Activated CD4-positive, alpha-beta T cell treated with anti-CD3 and anti-CD28 coated beads, Interleukin-2, Interleukin-6, amounts not matched to agents 100 ng/mL and 50 ng/mL, durations not matched to agents 16 hours and 8 hours (primary cell): ENCODE measurements at places on chromosomes 16 and 17.
A peak's percentile ranks its signal among the peaks of the same experiment; 100 is the strongest.

GRCh38 chr17:38706505-38707216 lies 1.6 kb downstream of the MLLT6 start:
- DNase-seq, result peak; percentile 35

- DNase-seq, result no peak
These were observed 37.4 kb downstream of the BPTF start for GRCh38 chr17:67862614-67863217.

DNA sequence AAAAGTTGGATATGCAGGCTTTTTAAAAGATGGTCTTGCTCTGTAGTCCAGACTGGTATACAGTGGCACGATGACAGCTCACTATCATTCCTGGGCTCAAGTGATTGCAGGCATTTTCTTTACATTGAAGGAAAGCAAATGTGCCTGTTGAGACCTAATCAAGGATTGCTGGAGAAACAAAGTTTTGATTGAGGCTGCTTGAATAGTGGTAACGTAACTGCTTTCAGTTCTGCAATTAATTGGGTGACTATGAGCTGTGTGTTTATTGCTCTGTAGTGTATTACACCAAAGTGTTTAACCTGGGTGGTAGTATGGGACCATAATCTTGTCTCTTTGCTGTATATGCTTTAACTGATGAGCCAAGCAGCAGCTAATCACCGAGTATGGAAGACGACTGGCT lies 2.3 kb downstream of the UBB start:
- DNase-seq, result no peak

- no peak for DNase-seq
These were observed 8.9 kb upstream of the NAGPA start for GRCh38 chr16:5042574-5043171.

DNA sequence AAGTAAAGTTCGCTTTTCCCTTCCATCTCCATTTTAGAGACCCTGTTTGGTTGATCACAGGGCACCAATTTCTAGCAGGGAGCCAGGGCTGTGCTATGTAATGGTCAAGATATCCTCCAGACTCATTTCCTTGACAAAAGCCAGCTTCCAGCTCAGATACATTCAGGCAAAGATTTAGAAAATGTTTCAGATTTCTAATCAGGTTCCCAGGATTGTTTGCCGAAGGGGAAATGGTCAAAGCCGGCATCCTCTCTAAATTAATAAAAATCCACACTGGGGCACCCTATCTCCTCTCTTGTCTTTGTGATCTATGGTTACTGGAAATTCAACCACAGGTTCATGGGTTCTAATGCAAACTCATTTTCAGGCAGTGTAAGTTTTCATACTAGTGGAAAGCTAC lies 686.8 kb upstream of the KIF2B start:
- no peak for DNase-seq

- DNase-seq, result no peak
These were observed 58.3 kb downstream of the AKAP1 start for GRCh38 chr17:57143361-57143760.

DNA sequence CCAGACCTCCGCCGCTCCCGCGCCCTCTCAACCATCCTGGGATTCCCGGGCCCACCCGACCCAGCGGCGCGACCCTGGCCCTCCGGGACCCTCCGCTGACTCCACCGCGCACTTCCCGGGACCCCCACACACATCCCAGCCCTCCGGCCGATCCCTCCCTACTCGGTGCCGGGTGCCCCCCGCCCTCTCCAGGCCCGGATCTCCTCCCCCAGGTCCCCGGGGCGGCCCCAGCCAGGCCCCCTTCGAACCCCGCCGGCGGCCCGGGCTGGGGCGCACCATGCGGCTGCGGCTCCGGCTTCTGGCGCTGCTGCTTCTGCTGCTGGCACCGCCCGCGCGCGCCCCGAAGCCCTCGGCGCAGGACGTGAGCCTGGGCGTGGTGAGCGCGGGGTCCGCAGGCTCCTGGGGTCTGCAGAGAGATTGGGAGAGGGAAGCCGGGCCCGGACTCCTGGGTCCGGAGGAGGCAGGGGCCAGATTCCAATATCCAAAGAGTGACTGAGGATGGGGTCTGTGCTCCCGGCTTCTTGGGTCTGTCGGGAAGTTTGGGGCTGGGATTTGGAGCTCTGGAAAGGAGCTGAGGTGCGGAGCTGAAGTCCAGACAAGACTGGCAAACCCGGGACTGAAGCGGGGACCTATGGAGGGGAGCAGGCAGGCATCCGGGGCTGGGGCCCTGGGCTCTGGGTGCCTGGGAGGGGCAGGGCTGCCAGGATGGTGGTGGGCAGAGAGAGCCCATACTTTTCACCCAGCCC lies 453 bp downstream of the MMP25 start:
- DNase-seq, result peak; percentile 43

- no peak for DNase-seq
These were observed 609.4 kb upstream of the SOX9 start for GRCh38 chr17:71511266-71511995.

DNA sequence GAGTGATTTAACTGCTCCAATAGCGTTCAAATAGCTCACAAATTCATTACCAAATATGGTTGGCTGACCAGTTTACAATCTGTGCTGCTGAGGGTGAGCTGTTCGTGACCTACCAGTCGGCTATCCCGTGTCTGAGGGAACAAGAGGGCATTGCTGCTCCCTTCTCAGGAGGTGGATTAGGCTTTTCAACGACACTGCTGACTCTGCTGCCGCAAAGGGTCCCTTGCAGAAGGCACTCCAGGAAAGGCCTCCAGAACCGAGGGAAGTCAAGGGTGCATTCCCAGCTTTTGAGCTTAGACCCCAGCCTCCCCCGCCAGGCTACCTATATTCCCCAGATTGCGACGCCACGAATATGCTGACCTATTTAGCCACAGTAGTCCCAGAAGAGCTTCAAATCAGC lies 32.3 kb downstream of the GJC1 start:
- no peak for DNase-seq

DNA sequence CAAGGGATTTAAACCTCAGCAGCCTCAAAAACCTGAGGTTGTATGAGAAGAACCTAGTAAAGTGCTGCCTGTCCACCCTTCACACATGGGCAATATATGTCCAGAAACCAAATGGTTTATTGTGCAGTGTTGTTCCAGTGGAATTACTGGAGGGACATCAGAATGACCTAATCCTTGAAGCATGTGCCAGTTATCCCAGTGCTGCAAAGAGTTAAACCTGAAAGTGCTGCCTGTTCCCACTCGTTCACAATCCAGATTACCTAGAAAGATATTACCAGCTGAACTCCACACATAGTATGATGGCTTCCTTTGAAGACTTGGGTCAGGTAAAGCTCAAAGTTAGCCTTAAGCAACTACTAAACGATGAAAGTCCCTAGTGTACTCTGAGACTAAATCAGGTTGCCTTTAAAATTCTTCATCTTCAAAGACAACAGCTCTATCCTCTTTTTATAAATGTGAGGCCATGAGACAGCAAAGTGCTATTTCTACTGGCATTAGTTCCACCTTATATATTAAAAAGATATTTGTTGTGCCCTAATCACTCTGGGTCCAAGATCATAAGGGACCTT lies 133.1 kb downstream of the SNX11 start:
- no peak for DNase-seq

GRCh38 chr17:20313306-20313705 lies 154.0 kb downstream of the LGALS9B start:
- DNase-seq, result no peak

DNA sequence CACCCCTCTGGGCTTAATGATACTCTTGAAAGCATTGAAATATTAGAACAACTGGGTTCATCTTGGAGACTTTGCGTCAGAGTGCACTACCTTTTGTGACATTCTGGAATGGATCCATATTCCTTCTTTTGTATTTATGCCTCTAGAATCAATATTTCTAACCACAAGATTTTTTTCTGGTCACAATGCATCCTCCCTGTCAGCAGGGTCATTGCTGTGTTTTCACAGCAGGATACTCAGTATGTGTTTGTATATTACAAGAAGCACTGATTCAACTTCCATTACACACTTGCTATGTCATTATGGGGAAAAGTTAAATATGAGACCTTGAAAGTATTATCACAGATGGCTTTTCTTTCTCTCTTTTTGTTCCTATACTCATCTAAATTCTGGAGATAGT lies 370.0 kb downstream of the HS3ST3B1 start:
- DNase-seq, result no peak

DNA sequence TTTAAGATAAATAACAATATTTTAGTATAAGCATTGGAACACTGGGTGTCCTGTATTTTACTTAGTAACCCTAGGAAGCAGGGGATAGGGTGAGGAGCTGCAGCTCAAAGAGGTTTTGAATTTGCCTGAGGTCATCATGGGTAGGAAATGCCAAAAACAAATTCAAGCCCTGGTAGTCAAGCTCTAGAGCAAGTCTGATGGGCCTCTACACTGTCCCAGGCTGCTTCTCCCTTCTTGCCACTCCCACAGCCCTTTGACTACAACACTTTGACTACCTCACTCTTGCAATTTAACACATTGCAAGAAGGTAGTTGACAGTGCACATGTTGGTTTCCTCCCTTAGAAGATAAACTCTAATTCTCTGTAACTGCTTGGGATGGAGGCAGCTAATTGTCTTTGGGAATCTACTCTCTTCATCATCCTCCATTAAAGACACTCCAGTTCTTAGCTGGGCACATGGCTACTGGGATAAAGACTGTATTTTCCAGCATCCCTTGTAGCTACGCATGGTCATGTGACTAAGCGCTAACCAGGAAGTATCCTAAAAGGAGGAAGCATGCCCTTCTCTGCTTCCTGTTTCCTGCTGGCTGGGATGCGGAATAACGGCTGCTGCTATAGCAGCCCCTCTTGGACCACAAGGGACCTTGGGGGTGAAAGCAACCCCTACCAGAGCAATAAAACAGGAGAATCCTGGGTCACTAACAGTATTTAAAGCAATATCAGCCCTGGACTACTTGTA lies 30.7 kb upstream of the SSTR2 start:
- DNase-seq, result no peak

- DNase-seq, result no peak
These were observed 8.7 kb downstream of the CES2 start for GRCh38 chr16:66944054-66944441.

DNA sequence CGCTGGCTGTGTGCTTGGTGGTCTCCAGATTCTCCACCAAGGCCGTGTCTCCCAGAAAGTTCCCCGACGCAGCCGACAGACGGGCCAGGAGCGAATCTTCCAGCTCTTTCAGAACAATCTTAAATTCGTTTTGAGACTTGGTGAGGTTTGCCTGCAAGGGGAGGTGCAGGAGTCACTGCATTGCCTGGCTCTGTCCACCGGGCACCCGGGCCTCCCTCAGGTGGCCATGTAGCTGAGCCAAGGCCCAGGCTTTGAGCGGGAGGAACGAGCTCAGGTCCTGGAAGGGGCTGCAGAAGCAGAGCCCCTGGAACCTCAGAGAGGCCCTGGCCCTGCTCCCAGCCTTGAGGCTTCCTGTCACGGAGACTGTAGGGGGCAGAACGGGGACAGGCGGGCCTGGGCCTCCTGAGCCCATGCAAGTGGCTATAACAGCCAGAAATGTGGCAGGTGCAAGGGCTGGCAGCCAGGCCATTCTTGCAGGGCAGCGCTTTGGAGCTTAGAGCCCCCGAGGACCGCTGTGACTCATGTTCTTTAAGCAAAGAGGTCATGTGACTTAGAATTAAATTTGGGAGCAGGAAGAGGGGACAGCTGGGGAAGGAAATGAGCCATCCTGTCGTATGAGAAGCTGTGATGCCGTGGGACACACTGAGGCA lies 72.4 kb downstream of the PGS1 start:
- DNase-seq, result no peak
